ENCODE measurements at places on chromosomes 3 and 15.
A peak's percentile ranks its signal among the peaks of the same experiment; 100 is the strongest.

DNA sequence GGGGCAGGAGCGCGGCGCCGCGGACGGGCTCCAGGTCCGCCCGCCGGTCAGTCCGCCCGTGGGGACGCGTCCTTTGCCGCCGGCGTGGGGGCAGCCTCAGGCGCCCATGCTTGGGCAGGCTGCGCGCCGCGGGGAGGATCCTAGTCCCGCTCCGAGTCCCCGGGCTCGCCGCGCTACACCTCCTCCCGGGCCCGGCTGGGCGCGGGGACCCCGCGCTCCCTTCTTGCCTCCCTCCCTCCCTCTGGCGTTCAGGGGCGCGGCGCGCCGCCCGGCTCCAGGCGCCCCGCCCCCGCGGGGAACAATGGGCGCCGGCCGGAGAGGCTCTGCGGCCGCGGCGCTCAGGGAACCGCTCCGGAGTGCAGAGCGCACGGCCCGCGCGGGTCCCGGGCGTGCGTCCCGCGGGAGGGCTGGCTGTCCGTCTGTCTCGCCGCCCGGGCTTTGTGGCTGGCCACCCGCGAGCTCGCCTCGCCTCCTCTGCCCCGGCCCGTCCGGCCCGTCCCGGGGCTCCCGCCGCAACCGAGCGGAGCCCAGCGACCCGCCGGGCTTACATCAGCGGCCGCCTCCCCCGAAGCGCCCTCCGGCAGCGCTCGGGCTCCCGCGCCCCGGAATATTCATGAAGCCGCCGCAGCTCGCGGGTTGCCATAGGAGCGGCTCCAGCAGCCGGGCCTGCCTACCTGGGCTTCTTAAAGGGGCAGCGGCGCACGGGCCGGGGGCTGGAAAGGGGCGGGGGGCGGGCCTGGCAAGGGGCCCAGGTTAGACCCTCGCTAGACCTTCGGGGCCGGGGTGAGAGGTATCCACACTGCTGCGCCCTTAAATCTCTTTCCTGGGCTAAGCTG, at the start of gene HCN4:
Gene HCN4, minus strand, starts transcription at position 658 of the 836 bp plus-strand sequence. CDS start 688 bp downstream, outside the sequence.
- no peak for DNase-seq

DNA sequence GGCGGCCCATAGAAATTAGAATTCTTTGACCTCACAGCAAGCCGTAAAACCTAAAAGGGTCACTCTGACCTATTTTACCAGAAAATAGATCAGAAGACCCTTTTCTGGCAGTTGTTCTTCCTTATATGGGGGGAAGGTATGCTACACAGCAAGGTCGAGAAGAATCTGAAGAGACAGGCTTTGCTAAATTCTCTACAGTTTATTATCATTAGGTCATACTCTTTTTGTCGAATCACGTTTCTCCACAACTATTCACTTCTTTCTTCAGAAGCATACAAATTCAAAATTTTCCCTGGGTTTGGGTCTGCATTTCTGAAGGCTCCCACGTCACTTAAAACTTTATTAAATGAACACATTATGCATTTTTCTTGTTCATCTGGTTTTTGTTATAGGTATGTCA, 229.5 kb upstream of the GRM7 start:
- DNase-seq: no peak

DNA sequence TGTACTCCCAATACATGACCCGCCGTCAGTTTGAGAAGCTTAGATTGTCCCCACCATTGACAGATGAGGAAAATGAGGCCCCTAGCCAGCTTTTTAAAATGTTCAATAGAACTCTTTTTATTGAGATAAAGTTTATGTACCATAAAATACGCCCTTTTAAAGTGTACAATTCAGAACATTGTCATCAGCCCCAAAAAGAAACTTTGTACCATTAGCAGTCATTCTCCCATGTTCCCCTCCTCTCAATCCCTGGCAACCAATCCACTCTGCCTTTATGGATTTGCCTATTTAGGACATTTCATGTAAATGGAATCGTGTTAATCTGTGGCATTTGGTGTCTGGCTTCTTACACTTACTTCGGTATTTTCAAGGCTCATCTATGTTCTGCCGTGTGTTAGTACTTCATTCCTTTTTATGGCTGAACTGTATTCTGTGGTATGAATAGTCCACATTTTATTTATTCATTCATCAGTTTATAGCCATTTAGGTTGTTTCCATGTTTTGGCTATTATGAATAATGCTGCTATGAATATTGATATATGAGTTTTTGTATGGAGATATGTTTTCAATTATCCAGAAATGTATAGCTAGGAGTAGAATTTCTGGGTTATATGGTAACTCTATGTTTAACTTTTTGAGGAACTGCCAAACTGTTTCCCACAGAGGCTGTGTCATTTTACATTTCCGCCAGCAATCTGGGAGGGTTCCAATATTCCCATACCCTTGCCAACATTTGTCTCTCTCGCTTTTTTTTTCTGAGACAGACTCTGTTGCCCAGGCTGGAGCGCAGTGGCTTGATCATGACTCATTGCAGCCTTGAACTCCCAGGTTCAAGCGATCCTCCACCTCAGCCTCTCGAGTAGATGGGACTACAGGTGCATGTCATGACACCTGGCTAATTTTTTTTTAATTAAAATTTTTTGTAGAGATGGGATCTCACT, 15.3 kb upstream of the PTPN23 start:
- DNase-seq: no peak

- DNase-seq: no peak
Measured at GRCh38 chr3:69647511-69648110, 91.7 kb upstream of the MITF start.

- DNase-seq: no peak
Measured at GRCh38 chr15:43277901-43278300, 11.2 kb upstream of the TGM5 start.

DNA sequence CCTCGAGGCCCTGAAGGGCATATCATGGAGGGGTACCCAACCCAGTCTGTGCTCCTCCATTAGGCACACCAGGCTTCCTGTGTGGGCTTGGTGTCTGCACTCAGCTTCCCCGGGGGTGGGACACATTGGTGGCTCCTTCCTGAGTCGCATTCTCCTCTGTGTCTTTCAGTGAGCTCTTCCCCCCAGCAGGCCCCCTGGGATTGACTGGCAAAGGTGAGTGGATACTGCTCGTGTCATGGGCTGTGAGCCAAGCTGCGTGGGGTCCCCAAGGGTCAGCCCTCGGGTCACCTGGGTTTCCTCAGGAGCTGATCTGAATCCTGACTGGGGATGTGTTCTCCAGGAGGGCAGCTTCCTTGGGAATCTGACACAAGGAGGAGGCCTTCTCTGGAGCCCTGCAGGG, 231.0 kb downstream of the SNRPN start:
- no peak for DNase-seq

DNA sequence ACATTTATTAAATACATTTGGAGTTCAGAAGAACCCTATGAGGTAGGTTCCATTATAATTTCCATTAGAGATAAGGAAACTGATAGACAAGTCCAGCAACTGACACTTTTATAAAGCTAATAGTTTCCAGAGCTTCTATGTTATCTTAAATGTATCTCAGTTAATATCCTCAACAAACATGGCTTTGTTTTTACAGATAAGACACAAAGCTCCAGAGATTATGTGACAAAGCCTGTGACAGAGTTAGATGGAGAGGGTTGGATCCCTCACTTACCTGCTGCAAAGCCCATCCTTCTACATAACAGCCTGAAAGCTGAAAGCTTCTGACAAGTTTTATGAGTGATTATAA, 473 bp upstream of the COMMD2 start:
- DNase-seq: no peak

GRCh38 chr15:93451265-93451664, 362.3 kb upstream of the RGMA start:
- no peak for DNase-seq

DNA sequence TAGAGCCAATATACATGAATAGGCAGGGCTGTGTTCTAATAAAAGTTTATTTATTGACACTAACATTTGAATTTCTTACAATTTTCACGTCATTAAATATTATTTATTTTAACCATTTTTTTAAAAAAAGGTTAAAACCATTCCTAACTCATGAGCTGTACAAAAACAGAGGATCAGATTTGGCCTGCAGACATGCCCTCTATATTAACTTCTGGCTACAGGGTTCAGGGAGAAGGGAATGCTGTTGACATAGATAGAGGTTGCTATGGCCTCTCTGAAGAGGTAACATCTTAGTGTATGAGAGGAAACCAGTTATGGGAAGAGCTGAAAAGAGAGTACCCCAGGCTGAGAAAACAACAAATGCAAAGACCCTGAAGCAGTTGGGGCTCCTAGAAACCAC, 19.1 kb upstream of the RAP2B start:
- DNase-seq: no peak

DNA sequence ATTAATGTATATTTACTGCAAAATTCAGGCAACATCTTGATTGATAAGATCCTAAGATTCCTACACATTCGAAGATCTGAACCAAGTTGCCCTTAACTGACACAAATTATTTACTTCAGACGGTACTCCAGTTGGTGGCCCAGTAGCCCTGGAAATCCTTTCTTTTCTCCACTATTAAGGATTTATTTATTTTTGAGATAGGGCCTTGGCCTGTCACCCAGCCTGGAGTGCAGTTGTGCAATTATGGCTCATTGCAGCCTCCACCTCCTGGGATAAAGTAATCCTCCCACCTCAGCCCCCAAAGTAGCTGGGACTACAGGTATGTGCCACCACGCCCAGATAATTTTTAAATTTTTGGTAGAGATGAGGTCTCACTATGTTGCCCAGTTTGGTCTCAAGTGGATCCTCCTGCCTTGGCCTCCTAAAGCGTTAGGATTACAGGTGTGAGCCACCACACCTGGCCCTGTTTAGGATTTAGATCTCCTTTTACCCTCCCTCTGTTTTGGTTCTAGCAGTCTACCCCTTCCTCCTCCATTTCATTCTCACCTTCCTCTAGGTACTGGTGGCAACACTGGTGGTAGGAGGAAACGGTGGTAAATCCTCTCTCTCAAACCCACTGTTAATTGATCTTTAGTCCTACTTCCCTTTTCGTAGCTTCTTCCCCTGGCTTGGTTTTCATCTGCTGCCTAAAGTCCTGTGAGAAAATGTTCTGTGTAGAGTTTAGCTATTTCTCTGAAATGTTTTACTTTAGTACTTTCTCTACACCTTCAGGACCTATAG, 12.7 kb upstream of the ZNF609 start:
- no peak for DNase-seq

GRCh38 chr3:71893702-71894479, 108.9 kb upstream of the PROK2 start:
- DNase-seq: no peak

DNA sequence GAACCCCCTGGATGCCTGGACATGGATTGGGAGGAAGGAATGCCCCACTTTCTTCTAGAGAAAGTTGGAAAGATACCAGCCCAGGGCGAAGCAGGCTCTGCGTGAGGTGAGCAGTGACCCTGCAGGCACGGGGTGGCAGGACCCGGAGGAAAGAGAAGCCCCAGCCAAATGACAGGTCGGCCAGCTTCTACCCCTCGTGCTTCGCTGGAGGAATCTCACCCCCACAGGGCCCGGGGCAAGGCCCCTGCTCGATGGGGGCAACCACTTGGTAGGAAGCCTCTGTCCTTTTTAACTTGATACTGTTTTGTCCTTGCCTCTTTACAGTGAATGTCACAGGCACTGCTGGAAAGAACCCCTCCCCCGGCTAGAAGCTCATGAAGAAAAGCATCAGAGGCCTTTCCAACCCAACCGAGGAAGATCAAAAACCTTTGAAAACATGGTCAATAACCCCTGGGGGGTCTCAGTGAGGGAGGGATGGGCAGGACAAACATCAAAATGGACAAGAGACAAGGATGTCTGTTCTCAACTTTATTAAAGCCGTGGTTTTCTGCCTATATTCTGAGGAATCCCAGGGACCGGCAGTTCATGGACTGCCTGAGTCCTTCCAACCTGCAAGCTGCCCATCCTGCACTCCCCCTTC, 54.4 kb downstream of the SH3BP5 start:
- no peak for DNase-seq

DNA sequence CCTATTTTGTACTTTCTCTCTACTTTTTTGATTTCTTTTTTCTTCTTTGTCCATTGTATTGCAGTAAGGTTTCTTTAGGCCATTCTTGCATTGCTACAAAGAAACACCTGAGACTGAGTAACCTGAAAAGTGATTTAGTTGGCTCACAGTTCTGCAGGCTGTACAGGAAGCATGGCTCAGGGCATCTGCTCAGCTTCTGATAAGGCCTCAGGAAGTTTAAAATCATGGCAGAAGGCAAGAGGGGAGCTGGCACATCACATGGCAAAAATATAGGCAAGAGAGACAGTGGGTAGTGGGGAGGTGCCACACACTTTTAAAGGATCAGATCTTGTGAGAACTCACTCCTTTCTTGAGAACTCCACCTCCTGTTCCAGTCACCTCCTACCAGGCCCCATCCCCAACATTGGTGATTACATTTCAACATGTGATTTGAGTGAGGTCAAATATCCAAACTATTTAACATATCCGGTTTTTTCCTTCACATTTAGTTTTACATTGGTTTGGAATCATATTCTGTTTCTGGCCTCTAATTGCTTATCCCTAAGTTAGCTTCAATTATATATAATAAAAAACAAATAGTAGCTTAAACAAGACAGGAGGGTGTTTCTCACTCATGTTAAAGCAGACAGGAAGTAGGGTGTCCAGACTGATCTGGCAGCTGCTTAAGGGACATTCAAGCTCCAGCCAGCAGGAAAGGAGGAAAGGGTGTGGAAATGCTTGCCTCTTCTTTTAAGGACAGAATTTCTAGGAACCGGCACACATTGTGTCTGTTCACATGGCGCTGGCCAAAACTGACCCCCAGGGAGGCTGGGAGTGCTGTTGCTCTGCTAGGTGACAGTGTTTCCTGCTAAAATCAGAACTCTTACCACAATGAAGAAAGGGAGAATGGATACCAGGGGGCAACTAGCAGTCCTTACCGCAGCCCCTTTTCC, 28.8 kb upstream of the SKOR1 start:
- DNase-seq: no peak

- peak; percentile 83 for DNase-seq
Measured at GRCh38 chr3:187739561-187740332, 5.5 kb downstream of the BCL6 start.

- DNase-seq: no peak
Measured at GRCh38 chr3:59436164-59436958, 386.5 kb upstream of the CFAP20DC start.

- DNase-seq: no peak
Measured at GRCh38 chr15:38562278-38562677, 2.3 kb downstream of the RASGRP1 start.

DNA sequence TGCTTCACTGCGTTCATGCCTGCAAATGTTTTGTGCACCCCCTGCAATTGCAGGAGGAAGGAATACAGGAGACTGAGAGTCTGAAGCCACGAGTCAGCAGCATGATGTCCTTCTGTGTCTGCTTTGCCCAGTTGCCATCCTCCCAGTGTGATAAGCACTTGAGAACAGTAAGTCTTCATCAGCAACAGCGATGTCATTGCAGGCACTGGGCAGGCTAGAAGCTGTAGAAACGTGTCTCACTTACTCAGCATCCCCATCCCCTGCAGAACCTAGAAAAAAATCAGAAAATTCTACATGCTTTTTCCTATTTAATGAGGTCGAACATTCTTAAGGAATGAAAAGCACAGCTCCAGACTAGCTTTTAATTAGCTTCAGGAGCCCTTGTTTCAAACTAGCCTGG, 156.5 kb upstream of the LPP start:
- no peak for DNase-seq
